ENCODE measurements at places on chromosomes 7 and 10.

- no peak for DNase-seq
These were observed 334.4 kb downstream of the CALN1 start for GRCh38 chr7:72077786-72078185.

DNA sequence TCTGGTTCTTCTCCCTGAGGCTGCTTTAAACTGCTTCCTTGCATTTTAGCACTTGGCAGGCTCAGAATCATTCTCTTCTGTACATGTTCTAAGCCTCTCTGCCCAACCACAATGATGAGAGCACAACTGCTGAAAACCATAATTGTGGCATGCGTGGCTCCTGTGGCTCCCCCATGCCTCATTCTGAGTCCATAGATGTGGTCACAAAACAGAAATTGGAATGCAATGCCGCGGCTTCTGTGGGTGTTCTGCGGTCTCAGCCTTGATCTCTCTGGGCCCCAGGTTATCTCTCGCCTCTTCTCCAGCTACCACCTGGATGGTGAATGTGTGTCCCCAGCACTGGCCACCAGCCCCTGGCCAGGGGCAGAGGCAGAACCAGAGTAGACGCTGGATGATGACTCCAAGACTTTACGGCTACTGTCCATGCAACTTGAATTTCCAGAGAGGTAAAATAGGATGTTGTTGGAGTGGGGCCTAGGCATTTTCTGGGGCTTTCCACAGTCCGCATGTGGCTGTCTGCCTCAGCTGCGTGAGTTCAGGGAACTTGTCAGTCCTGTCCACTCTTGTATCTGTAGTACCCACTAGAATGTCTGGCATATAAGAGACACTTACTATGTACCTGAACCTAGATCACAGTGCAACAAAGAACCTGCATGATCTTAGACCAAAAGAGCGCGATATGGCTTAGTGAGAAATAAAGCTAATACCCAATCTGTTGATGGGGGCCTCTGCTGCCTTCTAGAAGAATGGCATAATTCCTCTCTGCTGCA lies 52.4 kb upstream of the ADRB1 start:
- DNase-seq = peak; percentile 82

- DNase-seq = no peak
These were observed 28.2 kb upstream of the IL6 start for GRCh38 chr7:22698767-22699166.

DNA sequence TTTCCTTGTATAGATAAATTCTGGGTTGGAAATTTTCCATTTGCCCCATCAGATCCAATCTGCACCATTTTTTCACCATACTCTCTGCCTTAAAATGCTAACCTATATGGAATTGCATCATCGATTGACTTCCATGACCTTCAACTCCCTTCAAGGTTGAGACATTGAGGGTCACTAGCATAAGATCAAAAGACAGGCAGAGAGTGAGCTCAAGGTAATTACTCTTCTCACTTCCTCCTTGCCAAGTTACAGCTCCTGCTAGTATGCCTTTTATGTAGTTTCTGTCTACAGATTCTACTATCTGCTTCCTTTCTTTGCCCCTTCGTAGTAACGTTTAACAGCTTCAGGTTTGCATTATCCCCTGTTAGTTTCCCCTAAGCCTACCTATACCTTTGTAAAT lies 1127.7 kb upstream of the LRRTM3 start:
- DNase-seq = no peak

- peak; percentile 92 for DNase-seq
These were observed 144.4 kb downstream of the ARID5B start for GRCh38 chr10:62045765-62046521.

DNA sequence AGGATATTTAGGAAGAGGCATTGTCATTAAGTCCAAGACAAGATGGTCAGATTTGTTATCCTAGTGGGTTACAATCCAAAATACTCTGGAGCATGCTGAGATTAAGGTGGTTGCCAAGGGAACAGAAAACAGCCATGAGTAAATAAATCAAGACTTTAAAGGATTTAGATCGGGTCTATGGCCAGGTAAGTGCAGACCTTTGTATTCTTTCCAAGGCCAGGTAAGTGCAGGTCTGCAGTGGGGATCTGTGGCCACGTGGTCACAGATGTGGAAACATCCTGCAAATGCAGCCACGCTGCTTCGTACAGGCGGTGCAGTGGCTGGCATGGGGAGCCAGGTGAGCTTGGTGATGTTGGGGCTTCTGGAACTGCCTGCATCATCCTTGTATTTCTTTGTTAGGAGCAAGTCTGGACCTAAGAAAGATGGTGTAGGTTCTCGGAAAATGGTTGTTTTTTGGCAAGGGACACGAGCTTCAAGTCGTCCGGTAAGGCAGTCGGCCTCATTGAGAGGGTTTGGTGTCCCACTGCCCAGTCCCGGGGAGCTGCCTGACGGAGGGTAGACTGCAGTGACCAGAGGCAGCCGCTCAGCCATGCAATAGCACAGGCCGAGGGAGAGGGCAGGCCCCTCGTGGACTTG lies 21.8 kb downstream of the ZNF775 start:
- DNase-seq = no peak

GRCh38 chr10:61289813-61290212 lies 163.4 kb downstream of the TMEM26 start:
- DNase-seq = no peak

DNA sequence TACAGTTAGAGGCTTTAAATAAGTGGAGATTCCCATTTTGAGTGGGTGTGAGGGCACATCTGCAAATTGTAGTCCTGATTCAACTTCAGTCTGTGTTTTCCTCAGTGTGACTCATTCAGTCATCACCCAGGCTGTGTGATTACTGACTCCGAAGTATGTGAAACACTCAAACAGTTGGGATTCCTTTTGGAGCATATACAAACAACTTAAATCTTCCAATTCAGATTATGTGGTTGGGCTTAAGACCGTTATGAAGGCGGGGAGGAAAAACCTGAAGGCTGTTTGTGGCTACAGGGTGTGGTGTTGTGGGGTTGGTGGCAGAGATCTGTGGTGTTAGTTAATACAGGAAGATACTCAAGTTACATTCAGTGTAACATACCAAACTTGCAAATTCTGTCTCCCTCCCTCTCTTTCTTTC lies 259.7 kb upstream of the FERD3L start:
- DNase-seq = peak; percentile 98

- DNase-seq = peak; percentile 45
These were observed 573.0 kb upstream of the IGFBP3 start for GRCh38 chr7:46494028-46494427.

GRCh38 chr7:2523941-2524807 lies 4.6 kb downstream of the LFNG start:
- DNase-seq = peak; percentile 69

DNA sequence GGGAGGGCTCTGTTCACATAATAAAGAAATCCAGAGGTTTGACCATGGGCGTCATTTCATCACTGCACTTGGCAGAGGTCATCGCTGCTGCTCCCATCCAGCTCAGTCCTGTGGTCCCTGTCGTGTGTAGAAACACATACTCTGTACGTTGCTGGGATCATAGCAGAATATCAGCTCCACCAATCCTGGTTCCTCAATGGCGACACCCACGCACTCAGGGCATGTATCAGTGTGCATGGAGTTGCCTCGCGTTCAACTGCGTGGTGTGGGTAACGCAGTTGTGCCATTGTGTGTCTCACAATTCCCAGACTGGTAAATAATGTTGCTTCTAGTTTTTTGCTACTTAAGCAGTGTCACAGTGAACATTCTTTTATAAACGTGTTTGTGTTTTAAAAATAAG lies 111.1 kb downstream of the LHPP start:
- DNase-seq = no peak

GRCh38 chr7:63789378-63790176 lies 209.1 kb upstream of the ZNF722 start:
- no peak for DNase-seq

DNA sequence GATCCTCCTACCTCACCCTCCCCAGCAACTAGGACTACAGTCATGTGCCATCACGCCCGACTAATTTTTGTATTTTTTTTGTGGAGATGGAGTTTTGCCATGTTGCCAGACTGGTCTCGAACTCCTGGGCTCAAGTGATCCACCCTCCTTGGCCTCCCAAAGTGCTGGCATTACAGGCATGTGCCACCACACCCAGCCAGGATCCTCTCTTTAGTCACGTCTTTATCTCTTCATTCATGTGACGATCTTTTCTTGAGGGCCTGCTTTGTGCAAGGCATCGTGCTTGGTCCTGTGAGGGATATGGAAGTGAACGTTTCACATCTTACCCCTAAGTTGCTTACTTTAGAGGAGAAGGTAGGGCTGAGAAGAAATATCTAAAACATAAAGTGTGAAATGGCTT lies 21.6 kb downstream of the WBP1L start:
- DNase-seq = no peak

- DNase-seq = no peak
These were observed 70.3 kb downstream of the ORC5 start for GRCh38 chr7:104137511-104137910.

GRCh38 chr10:9222917-9223316 lies 1168.4 kb downstream of the GATA3 start:
- peak; percentile 36 for DNase-seq

DNA sequence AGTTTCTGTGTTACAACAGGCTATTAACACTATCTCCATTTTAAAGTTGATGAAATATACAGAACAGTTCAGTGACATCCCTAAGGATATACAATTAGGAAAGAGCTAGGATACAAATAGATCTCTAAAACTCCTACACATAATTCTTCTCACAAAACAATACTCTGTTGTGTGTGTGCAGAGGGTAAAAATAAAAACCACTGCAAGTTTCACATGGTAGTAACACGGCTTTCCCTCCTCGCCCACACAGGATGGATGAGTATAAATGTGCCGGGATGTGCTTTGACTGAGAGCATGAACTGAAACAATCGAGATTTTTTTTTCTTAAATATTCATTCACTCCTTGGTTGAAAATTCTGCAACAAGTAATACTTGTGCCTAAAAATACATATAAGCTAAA lies 131.5 kb upstream of the C1QL3 start:
- no peak for DNase-seq

GRCh38 chr7:138563808-138564207 lies 103.7 kb downstream of the TRIM24 start:
- DNase-seq = no peak

DNA sequence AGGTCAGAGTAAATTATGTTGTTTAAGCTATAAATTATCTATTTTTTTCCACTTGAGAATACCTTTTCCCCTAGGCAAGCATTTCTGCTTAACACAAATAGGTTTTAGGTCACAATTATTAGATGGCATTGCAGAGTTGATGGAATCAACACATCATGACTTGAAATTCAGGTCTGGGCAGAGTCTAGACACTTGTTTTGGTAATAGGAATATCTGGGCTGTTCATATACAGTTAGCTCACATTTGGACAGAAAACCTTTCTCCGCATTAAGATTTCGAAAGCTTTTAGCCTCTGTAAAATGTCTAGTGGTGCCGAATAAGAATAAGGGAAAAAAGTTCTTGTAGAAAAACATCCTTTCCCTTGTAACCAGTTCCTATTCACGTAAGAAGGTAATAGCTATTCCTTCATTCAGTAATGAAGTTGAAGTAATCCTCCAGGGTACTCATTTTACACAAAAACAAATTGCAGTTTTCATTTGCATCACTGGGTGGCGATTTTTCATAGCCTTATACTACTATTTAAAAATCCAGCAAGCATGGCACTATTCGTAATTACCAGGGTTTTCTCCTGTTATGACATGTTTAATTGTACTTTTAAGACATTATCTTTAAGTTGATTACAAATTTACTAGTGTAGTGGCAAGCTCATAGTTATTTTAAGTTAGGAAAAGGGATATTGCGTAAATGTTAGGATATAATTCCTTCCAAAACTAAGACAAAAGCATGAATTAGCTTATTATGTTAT lies 37.0 kb downstream of the RPA3 start:
- peak; percentile 82 for DNase-seq

DNA sequence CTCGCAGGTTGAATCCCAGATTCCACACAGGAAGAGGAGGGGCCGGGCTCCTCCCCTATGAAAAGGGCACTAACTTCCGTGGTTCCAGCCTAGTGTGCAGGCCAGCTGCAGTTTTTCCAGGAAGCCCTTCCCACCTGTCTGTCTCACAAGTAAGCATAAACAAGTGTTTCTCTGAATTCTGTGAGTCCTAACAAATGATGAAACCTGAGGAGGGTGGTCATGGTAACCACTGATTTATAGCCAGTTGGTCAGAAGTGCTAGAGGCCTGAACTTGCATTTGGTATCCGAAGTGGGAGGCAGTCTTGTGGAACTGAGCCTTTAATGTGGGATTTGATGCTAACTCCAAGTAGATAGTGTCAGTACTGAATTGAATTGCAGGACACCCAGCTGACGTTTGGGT lies 54.7 kb upstream of the STEAP4 start:
- DNase-seq = no peak

GRCh38 chr10:113704637-113705343 lies 25.1 kb downstream of the CASP7 start:
- peak; percentile 59 for DNase-seq

- peak; percentile 32 for DNase-seq
These were observed 759.6 kb downstream of the NXPH1 start for GRCh38 chr7:9192969-9193368.

DNA sequence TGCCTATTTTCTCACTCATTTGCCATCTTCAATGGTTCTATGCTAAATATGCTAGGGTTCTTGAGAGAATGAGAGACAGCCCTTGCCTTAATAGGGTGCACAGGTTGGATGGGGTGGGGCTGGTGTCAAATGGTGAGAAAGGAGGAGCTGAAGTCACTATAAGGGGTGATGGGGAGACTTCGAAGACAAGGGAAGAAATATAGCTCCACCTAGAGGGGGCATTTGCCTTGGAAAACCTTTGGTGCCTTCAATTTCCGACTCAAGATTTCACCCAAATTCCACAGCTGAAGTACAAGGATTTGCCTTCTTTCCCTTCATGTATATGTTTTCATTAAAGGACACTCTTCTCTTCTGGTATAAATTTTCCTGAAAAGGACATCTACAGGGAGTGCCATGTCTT lies 5.6 kb downstream of the PTN start:
- DNase-seq = no peak

- DNase-seq = no peak
These were observed 219.8 kb upstream of the BMPER start for GRCh38 chr7:33685503-33685902.

DNA sequence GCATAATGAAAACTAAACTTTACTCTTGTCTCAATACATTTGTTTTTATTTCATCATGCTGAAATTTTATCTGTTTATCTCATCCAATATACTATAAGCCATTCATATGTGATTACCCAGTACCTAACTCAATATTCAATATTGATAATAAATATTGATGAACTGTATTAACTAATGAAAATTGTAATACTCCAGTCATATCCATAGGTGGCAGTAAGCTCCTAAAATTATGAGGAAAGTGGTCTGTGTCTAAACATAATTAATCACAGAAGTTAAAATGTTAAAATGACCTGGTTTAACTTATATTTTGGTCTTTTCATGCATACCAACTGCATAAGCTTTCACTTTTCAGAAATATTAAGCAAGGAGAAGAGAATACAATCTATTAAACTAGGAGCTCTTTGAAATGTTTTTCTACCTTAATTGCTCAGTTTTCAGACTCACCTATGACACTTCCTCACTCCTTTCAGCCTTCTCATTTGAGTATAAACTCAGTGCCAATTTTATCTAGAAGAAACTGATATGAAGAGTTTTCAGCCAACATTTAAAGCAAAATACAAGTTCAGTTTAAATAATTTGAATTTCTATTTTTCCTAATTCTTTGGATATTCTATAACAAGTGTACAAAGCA lies 30.5 kb upstream of the VWDE start:
- no peak for DNase-seq

- no peak for DNase-seq
These were observed at the start of gene NODAL for GRCh38 chr10:70441161-70441894. Gene NODAL (minus strand): TSS chr10:70441681. CDS start chr10:70441667, 14 bp downstream.

Measured in astrocyte of the spinal cord (primary cell).